ENCODE measurements at places on chromosomes 5 and 9.

DNA sequence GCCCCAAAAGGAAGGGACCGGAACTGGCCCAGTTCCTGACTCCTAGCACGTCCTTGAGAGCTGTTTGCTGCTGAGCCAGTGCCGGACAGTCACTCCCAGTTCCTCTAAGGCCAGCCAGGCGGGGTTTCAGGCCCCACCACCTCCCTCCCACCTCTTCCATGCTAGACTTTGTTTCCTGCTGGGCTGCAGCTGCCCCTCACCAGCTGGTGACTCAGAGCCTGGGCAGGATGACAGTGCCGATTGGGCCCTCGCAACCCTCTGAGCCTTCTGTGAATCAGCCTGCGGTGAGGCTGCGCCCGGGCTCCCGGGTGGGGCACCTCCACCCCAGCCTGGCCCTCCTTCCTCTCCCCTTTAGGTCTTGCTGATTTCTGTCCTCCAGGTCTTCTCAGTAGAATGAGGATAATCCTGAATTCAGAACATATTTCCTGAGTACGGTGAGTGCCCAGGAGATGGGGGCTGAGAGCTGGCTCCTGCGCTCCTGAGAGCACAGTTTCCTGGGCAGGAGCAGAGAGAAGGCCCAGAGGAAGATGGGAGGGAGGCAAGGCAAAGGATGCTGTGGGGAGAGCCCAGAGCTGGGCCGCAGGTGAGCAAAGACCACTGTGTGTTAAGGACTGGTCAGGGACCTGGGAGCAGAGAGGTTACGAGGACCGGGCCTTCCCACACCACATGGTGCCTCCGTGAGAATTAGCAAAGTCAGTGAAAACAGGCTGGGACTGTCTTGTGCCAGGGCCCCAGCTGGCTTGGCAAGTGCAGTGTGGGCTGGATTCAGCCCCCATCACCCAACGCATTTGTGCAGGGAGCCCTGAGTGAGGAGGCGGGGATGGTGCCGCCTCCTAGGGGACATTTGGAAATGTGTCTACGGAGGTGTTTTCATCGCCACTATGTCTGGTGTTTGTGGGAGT lies 32.9 kb upstream of the STXBP1 start:
- DNase-seq, result peak; percentile 95

DNA sequence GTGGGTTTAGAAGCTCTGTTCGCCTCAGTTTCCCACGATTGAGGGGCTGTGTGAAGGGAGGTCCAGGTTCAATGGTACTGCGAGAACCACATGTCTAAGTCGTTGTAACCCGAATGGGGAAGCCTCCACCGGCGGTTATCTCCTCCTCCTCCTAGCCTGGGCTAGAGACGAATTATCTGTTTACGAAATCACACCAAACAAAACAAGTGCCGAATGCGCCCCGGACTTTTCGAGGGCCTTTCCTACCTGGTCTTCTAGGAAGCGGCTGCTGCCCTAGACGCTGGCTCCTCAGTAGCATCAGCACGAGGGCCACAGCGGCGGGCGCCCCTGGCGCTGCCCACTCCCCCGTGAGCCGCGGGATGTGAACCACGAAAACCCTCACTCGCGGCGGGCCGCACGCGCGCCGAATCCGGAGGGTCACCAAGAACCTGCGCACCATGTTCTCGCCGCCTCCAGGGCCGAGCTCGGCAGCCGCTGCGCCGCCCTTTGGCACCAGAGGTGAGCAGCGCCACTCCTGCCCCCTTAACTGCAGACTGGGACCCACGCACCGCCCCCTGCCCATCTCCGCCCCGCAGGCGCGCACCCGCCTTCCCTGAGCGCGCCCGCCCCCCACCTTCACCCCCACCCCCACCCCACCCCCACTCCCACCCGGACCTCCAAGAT lies at the start of gene CDKN2A:
CDKN2A (minus strand) TSS at position 500 of the 663 bp plus-strand sequence.
- DNase-seq, result no peak

DNA sequence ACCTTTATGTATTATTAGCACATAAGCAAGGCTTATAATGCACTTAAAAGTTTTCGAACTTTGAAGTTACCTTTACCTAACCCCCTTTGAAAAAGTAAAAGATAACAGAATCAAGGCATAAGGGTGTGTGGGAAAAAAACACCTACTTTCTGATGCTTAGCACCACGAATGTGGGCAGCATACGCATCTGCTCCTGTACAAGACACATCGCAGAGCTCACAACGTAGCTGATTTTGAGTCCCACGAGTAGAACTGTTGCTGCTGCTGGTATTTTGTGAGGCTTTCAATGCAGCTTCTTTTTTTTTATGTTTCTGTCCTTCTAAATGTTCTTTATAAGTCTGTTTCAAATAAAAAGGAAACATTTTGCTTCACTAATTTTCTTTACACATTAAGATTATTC lies 40.8 kb downstream of the ZFR start:
- no peak for DNase-seq

- no peak for DNase-seq
These were observed 44.0 kb downstream of the NNT start for GRCh38 chr5:43646992-43647391.
